ENCODE measurements at places on chromosomes 3 and 15. TPM values are rescaled to one million over a fixed set of nuclear protein-coding genes. Genes with fewer than 3 reads are reported as not detected.

Gene KLHL40
- total RNA-seq, result not detected

DNA sequence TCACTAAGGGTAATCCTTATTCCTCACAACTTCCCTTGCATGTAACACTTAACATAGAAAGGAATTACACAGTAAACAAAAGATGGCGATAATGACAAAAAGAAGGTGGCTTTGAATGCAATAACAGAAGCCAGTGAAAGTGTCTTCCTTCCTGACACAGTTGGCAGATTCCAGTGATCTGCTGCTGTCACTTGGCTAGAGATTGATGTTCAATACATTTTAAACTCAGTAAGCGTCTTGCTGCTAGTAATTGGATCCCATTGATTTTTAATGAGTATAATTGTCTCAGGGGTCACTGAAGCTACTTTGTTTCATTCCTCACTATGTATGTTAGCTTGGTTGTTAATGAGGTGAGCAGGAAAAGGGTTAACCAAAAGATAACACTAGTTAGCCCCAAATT lies 692.7 kb downstream of the NTRK3 start:
- DNase-seq, result no peak

GRCh38 chr3:34203386-34203785 lies 405.0 kb downstream of the PDCD6IP start:
- no peak for DNase-seq

Gene NR1I2
- not detected for total RNA-seq

DNA sequence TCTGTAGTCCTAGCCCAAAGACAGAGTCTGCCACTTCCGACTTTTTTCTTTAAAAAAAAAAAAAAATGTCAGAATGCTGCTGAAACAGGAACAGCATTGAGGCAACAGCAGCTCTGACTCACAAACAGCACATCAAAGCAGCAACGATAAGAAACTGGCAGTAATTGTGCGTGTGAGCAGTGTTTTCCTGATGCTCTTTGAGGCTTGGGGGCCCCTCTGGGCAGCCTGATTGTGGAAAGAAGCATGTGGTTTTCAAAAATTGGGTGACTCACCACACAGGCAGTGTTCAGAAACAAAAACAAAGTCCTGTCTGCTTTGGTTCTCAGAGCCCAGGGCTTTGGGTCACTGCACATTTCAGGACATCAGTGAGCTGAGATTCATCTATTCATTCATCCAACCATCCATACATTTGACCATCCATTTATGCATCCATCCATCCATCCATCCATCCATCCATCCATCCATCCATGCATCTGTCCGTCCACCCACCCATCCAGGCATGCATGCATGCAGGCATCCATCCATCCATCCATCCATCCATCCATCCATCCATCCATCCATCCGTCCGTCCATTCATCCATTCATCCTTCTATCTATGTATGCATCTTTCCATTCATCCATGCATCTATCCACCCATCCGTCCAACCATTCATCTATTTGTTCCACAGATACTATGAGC lies 308.4 kb downstream of the RPLP1 start:
- peak; percentile 96 for DNase-seq

Gene GAP43
- not detected for total RNA-seq

Gene CLDN18
- not detected for total RNA-seq

- no peak for DNase-seq
Observed at GRCh38 chr3:192645437-192645836, 81.9 kb downstream of the FGF12 start.

GRCh38 chr15:50945725-50946124 lies 37.2 kb downstream of the AP4E1 start:
- peak; percentile 35 for DNase-seq

Gene CAND2
- 1.7 TPM for total RNA-seq

- DNase-seq, result peak; percentile 46
Observed at GRCh38 chr3:86969500-86970189, 21.3 kb downstream of the VGLL3 start.

Gene AMIGO3
- 0.50 TPM for total RNA-seq

- no peak for DNase-seq
Observed at GRCh38 chr3:119700920-119701734, 1.7 kb upstream of the CFAP91 start.

- no peak for DNase-seq
Observed at GRCh38 chr3:52779837-52780585, 2.6 kb downstream of the ITIH1 start.

DNA sequence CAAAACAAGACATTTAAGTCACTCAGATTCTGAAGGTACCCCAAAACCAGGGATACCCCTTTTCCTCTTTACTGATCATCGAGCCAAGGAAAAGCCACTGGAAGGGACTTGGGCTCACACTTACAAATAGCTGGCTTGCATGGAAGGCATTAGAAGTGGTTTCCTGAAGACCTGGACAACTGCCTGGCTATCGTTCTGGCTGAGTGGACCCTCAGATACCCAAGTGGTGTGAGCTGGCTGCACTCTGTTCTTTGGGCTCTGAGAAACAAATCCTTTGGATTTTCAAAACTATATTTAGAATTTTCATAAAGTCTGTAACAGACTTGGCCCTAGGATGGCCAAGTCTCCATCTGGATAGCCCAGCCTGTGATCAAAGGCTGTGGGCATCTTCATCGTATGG lies 110.1 kb upstream of the CTDSPL start:
- no peak for DNase-seq

Gene SKOR1
- total RNA-seq, result under 0.01 TPM

DNA sequence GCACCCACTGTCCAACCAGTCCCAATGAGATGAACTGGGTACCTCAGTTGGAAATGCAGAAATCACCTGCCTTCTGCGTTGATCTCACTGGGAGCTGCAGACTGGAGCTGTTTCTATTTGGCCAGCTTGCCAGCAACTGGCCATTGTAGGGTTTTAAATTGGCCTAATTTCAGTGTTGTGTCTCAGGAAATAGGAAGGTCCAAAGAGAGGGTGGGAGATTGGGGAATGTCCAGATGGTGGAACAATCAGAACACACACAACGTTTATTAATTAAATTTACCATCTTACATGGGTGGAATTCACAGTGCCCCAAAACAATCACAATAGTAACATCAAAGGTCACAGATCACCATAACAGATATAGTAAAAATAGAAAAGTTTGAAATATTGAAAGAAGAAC lies 189.5 kb downstream of the ZNF385D start:
- DNase-seq, result no peak

DNA sequence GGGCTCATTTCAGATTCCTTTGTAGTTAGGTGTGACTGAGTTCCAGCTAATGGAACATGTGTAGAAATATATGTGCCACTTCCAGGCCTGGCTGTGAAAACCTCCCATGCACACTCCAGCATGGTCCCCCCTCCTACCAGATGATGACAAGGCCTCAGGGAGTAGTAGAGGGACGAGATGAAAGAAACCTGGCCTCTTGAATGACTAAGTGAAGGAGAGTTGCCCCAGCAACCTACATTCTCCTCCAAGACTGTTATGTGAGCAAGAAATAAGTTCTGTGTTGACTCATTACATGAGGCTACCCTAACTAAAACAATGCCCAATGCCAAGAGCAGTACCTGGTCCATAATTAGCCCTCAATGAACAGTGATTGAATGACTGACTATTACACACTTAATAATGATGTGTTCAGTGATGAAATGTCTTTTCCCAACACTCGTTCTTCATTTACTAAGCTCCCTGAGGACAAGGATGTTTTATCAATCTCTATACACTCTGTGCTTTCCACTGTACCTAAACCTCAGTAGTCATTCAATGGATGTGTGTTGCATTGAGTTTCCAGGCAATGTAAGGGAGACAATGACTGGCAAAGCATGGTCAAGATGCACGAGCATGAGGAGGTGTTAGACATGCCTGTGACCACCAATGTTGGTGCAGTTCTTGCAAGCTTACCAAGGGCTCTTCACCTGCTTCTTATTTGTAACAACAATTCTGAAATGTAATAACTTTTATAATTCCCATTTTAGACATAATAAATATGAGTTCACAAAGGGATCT lies 62.0 kb upstream of the BCL6 start:
- peak; percentile 85 for DNase-seq

Gene RBPMS2
- not detected for total RNA-seq

Gene MAN2C1
- total RNA-seq, result 78.2 TPM

DNA sequence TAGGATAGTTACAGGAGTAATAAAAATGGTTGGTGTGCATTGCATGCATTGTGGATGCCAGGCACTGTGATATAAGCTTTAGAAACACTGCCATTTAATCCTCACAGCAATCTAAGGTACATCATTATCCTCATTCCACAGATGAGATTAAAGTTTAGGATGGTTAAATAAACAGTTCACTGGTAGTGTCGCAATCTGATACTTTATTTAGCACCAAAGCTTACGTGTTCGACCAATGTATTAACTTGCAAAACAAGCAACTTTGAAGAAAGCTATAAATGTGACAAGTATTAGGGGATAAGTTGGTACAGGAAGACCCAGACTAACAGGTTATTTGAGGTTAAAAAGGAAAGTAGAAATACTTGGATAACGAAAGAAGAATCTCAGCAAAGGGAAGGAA lies 150.5 kb upstream of the ZNF385D start:
- DNase-seq, result no peak

DNA sequence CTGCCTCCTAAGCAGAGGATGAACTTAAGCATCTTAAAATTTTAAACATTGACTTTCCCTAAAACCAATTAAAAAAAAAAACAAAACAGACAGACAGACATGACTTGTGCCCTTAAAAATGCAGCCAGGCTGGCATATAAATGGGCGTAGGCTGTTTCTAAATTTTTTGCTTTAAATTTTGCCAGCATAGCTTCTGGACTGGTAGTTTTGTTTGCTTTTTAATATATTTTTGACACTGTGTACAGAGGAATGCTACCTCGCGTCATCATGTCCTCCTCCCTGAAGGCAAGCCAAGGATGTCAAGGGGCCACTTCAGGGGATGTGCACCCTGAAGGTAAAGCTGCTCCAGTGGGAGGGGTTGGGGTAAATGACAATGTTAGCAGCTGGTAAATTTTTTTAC lies 134.8 kb downstream of the PGPEP1L start:
- no peak for DNase-seq

DNA sequence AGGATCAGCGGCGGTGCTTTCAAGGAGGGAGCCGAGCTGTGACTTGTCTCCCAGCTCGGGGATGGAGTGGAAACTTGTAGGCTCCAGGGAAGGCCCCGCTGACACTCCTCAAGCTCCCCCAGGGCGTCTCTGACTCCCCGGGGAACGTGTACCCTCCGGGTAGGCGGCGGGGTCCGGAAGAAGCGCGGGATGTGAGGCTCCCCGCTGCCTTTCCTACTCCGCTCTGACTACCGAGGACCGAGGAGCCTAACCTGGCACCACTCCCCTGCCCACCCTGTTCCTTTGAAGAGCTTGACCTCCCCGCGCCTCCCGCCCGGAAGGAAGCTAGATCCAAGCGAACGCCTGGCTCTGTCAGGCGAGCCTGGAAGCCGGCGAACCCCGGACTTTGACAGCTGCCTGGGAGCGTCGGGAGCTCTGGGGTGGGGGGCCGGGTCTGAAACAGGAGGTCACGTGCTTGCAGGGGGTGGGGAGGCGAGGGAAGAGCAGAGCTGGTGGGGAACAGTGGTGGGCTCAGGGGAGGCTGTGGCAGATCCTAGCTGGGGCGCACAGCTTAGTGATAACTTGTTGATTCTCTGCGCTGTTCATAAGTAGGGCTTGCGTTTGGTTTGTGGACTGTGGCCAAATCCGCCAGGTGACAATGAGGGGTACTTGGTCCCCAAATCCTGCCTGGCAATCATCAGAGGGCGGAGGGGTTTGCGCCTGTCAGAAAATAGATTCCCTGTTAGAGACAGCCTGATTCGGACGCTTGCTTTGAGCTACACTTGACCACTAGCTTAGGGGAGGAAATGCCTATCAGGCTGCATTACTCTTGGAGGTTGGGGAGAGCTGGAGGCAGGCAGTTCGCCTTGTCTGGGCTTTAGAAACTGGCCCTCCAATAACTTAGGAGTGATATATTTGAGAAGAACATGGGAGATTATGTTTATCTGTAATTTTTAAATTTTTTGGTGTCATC lies 1.2 kb downstream of the CLSTN2 start:
- peak; percentile 20 for DNase-seq

DNA sequence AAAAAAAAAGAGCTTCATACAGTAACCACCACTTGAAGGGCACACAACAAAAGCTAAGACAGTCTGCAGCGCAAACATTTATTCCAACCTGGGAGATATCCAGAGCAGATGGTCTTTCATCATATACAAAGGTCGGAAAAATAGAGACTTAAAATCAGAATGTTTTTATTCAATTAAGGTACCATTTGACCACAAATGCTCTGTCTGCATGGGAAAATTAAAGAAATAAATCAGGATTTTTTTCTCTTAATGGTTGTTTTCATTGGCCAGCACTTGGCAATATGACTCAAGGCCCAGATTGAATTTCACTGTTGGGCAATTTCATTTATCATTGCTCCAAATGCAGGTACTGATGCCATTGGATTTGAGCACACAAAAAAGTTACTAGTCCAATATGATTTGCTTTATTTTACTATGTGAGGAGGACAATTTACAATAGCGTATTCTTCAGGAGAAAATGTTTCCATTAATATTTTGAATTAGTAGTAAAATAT lies 145.9 kb upstream of the AGTR1 start:
- DNase-seq, result no peak

Gene OR5K2
- not detected for total RNA-seq

- peak; percentile 35 for DNase-seq
Observed at GRCh38 chr3:45968706-45969105, 25.4 kb downstream of the CXCR6 start.

- DNase-seq, result no peak
Observed at GRCh38 chr3:127044996-127045395, 62.1 kb downstream of the PLXNA1 start.

DNA sequence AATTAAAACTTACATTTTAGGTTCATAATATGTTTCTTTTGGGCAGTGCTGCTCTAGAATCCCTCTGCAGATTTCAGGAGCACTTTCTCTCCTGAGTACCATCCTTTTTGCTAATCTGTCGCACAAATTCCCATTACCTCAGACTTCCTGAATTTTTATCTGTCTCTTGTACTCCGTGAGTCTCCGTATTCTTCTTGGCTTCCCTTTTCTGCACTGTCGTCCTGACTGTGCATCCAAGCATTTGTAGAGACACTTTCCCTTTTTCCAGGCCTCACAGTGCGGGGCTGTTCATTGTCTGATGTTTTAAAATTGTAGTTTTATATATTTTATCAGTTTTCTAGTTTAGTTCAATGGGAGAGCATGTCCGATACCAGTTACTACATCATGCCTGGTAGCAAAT lies 27.3 kb downstream of the MEF2A start:
- no peak for DNase-seq

Gene BLOC1S6
- 47.0 TPM for total RNA-seq

DNA sequence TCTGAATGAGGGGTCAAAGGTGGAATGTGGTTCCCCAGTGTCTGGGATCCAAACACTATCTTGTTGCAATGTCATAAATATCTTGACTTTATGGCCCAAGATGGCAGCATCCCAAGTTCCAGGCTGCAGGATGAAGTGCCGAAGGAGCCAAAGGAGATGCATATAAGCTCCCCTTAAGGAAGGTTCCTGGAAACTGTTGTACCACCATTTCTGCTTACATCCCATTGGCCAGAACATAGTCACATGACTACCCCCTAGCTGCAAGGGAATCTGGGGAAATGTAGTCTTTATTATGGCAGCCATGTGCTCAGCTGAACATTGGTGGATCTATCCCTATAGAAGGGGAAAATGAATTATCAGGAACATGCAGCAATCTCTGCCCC lies 54.3 kb downstream of the BDH1 start:
- no peak for DNase-seq

Gene PLS1
- total RNA-seq, result 4.0 TPM

Gene CYP11A1
- 2.3 TPM for total RNA-seq

- DNase-seq, result peak; percentile 32
Observed at GRCh38 chr3:114770874-114771273, 376.2 kb downstream of the ZBTB20 start.

All from mammary epithelial cell (primary cell).